ENCODE measurements at places on chromosomes 7 and 10.

- H3K4me1 ChIP-seq, result peaks cover 15% of the 10 kb centered on the region
- H3K36me3 ChIP-seq, result no peaks in the 10 kb centered on the region
- H3K4me3 ChIP-seq, result peak overlapping the region; percentile 45
- peak; percentile 77 for DNase-seq
These were observed 1.3 kb upstream of the ACHE start for GRCh38 chr7:100896732-100897608.

DNA sequence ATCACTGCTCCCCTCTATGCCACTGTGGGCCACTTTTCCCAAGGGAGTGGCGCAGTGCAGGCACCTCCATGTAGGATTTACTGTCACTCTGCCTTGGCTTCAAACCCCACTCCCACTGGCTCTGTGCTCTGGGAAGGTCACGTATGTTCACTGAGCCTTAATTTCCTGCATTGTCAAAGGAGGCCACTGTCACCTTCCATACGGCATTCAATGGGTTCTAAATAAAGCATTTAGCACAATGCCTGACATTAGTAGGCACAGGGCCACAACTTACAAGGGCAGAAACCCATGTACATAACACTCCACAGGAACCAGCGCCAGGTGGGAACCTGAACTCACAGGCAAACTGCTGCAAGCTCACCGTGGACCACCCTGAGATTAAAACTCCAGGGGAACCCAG is 196.4 kb downstream of the USP6NL start:
- H3K27ac ChIP-seq, result no peak overlapping the region
- no peak for DNase-seq
- H3K36me3 ChIP-seq, result no peaks in the 10 kb centered on the region
- H3K27me3 ChIP-seq, result no peaks in the 10 kb centered on the region

DNA sequence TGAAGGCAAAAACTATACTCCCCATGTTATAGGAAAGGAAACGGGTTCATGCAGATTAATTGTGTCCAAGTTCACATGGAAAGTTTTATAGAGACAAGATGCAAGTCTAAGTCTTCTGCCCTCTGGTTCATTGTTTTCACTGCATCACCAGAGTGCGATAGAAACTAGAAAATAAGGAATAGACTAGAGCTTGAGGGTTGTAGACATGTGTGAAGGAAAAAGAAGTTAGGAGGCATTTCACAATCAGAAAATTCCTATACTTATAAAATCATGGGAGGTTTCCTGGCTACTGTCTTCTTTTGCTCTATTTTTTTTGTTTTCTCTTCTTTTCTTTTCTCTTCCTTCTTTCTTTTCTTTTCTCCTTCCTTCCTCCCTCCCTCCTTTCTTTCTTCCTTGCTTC is 329.8 kb downstream of the PLXDC2 start:
- no peaks in the 10 kb centered on the region for H3K4me1 ChIP-seq
- no peak for DNase-seq
- no peaks in the 10 kb centered on the region for H3K27me3 ChIP-seq
- H3K36me3 ChIP-seq, result no peaks in the 10 kb centered on the region
- H3K4me3 ChIP-seq, result no peak overlapping the region

DNA sequence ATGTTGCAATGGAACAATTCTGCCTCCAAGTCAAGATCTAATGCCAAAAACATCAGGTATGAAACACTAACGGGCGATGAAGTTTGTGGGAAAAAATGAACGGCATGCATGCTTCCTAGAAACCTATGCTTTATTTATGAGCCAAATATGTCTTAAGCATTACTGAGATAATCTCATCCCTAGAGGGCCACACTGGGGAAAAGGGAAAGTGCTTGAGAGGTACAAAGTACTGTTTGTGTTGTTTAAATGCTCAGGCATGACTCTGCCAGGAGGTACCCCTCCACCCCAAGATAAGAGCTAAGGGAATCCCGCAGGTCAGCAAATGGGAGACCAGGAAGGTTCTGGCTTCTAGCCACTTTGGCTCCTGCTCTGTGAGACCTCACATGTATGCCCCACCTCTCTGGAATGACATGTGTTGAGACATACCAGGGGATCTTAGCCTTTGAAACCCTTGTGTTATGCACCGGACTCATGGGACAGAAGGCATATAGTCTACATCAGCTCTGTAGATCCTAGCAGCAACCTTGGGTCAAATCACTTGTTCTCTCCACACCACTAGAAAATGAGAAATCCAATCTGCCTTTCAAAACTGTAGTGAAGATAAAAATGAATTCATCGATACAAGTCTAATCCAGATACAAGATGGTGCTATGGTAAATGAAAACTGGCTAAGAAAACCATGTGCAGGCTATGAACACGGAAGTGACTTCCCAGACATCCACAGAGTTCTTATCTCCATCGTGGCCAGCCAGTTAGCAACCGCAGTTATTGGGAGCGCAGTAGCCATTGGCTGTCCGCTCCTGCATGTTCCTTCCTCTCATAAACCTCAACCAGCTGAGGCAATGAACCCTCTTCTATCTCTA is 61.0 kb downstream of the CREB3L2 start:
- no peaks in the 10 kb centered on the region for H3K27me3 ChIP-seq
- DNase-seq, result peak; percentile 73

DNA sequence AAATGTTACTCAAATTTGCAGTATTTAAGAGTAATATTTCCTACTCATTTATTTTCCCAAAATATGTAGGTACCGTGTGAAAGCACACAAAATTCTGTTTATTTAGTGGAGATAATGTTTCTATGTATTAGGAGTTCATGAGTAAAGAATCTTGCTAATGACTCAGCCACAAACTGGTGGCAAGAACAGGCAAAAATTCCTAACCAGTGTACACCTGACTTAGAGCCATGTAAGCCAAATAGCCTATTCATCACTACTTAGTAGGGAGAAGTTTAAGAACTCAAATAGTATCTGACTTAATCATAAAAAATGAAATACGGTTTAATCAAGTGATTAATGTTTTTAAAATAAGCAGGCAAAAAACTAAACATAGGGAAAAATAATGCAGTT is 169.0 kb downstream of the SRPK2 start:
- H3K4me1 ChIP-seq, result no peaks in the 10 kb centered on the region
- no peaks in the 10 kb centered on the region for H3K36me3 ChIP-seq
- H3K27ac ChIP-seq, result peak overlapping the region; percentile 8
- DNase-seq, result no peak
- no peak overlapping the region for H3K4me3 ChIP-seq

DNA sequence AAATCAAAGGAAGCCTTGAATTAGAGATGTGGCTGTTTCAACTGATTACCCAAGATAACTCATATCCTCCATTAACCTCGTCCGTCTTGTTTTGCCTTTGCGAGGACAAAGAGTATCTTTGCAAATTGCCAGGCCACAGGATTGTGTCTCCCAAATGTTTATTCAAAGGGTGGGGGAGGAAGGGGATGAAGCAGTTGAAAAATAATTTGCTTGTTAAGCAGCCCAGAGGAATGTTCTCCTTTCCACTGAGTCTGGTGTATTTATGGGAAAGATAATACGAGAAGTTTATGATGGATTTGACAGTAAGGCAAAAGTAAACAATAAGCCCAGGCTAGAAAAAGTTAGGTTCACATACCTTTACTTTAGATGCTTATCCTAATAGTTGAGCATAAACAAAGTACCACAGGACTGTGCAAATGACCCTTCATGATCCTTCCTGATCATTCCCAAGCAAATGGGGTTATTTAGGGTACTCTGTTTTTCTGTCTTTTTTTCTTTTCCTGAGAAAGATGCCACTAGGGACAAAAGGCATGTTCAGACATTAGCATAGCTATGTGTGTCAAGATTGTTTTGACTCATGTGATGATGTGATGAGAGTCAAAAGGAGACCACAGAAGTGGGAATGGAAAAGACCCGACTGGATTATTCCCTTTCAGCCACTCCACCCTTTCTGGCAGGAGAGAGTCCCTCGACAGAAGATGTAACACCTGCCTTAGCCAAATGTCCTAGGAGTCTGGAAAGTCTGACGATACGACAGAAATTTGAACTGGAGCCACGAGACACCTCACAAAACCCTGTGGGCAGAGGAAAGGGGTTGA is 243.0 kb upstream of the GLI3 start:
- DNase-seq, result peak; percentile 26
- peak overlapping the region; percentile 32 for H3K27ac ChIP-seq
- H3K27me3 ChIP-seq, result no peaks in the 10 kb centered on the region
- peaks cover 10% of the 10 kb centered on the region for H3K4me1 ChIP-seq
- no peaks in the 10 kb centered on the region for H3K36me3 ChIP-seq
- no peak overlapping the region for H3K4me3 ChIP-seq

- DNase-seq, result no peak
- H3K27ac ChIP-seq, result no peak overlapping the region
- peaks cover 3% of the 10 kb centered on the region for H3K4me1 ChIP-seq
- H3K27me3 ChIP-seq, result no peaks in the 10 kb centered on the region
- no peak overlapping the region for H3K4me3 ChIP-seq
These were observed 102.5 kb downstream of the COBL start for GRCh38 chr7:51214098-51214497.

DNA sequence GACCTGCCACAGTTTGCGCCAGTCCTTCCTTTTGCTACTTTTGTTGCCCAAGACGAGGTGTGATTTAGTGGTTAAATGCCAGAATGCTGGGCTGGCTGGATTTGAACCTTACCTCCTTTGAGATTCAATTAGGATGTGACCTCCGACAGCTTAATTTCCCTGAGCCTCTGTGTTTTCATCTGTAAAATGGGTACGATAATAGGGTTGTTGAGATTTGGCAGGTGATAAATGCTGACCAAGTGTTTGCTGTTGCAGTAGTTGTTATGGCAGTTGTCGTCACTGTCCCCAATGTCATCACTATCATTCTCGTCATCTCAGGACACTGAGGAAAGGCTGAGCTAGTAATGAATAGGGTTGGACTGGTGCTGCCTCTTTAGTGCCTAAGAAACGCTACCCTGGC is 61.1 kb downstream of the GRK5 start:
- H3K27ac ChIP-seq, result peak overlapping the region; percentile 95
- no peaks in the 10 kb centered on the region for H3K27me3 ChIP-seq
- no peak overlapping the region for H3K4me3 ChIP-seq

DNA sequence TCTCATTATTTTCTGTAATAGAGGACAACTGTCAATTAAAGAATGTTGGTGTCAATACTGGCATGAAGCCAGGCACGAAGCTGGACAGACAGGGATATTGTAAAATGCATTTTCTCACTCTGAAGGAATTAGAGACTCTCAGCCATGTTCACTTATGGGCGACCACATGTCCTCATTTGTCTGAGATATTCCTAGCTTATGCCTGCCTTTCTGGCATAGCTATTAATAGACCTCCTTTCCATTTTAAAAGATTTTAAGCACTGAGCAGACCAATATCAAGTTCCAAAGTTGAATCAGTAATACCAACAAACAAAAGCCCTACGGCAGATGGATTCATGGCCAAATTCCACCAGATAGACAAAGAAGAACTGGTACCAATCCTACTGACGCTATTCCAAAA is 589.9 kb downstream of the GRM8 start:
- no peak overlapping the region for H3K4me3 ChIP-seq
- no peak overlapping the region for H3K27ac ChIP-seq
- no peak for DNase-seq
- no peaks in the 10 kb centered on the region for H3K36me3 ChIP-seq

DNA sequence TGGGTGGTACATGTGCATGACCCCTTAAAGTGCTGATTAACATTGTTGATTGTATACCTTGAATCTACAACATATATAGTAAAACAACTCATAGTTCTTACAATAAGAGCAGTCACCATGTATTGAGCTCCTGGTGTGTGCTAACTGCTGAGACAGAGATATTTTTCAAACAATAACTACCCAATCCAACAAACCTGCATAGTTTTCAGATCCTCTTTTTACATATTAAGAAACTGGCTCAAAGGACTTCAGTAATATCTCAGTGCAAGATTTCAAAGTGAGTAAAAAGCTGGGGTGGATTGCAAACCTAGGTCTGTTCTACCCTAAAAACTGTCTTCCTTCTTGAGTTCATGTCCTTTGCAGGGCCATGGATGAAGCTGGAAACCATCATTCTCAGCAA is 272.2 kb downstream of the SNX13 start:
- no peaks in the 10 kb centered on the region for H3K27me3 ChIP-seq
- H3K4me1 ChIP-seq, result no peaks in the 10 kb centered on the region
- no peak for DNase-seq
- H3K27ac ChIP-seq, result no peak overlapping the region

GRCh38 chr10:119270762-119271366 is 63.5 kb downstream of the GRK5 start:
- no peak overlapping the region for H3K4me3 ChIP-seq
- DNase-seq, result peak; percentile 88
- peaks cover 40% of the 10 kb centered on the region for H3K4me1 ChIP-seq
- no peaks in the 10 kb centered on the region for H3K36me3 ChIP-seq
- peak overlapping the region; percentile 95 for H3K27ac ChIP-seq
- H3K27me3 ChIP-seq, result no peaks in the 10 kb centered on the region

DNA sequence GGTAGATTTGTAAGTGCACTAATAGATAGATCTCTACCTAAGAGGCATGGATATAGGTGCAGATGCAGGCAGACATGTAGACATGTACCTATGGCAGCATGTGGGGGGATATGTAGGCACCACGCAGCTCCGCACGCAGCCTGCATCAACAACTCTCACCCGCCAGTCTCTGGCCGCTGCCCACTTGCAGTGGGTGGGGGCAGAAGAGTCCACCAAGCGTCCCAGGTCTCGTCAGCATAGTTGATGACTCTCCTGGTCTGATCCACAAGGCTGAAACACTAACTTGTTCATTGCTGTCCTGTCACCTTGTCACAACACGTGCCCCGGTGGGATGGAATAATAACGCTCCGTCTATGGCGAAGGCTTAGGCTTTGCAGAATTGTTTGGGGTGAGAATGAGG is 252.0 kb downstream of the ADARB2 start:
- no peaks in the 10 kb centered on the region for H3K4me1 ChIP-seq
- no peak for DNase-seq
- no peaks in the 10 kb centered on the region for H3K27me3 ChIP-seq

- H3K27ac ChIP-seq, result peak overlapping the region; percentile 55
- no peaks in the 10 kb centered on the region for H3K36me3 ChIP-seq
- no peaks in the 10 kb centered on the region for H3K27me3 ChIP-seq
- H3K4me1 ChIP-seq, result peaks cover 13% of the 10 kb centered on the region
- DNase-seq, result no peak
- H3K4me3 ChIP-seq, result no peak overlapping the region
These were observed 21.3 kb downstream of the TSPAN15 start for GRCh38 chr10:69472544-69472943.

DNA sequence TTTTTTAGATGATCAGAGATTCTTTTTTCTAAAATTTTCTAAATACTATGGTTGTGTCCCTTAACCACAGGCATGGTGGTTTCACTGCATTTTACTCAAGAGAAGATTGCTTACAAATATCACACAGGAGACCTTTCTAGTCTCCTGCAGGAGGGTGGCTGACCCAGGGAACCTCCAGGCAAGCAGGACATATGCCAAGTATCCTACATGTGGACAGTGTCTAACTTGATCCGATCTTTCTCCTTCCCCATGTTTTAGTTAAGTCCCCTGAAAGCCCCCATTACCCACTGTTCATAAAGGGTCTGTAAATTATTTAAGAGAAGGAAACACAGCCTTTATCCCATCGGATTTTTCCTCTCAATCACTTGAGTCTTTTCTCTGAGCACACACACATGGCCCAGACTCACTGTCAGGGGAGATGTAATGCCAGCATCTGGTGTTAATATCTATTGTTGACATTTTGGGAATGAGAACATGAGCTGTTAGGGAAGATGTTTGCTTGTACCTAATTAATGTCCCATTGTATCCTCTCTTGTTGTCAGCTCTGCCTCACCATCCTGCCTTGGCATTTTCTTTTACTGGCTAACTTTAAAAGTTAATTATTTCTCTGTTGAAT is 755.2 kb downstream of the AUTS2 start:
- DNase-seq, result no peak
- no peaks in the 10 kb centered on the region for H3K36me3 ChIP-seq
- no peak overlapping the region for H3K4me3 ChIP-seq
- no peak overlapping the region for H3K27ac ChIP-seq

GRCh38 chr7:137965942-137966640 is 35.8 kb downstream of the CREB3L2 start:
- no peaks in the 10 kb centered on the region for H3K36me3 ChIP-seq
- no peak for DNase-seq
- H3K4me3 ChIP-seq, result no peak overlapping the region
- peak overlapping the region; percentile 91 for H3K27ac ChIP-seq
- peaks cover 55% of the 10 kb centered on the region for H3K4me1 ChIP-seq

Measured in hepatocyte (in vitro differentiated cells).